ENCODE measurements at places on chromosomes 5 and 9.
A peak's percentile ranks its signal among the peaks of the same experiment; 100 is the strongest.

- DNase-seq, result no peak
Observed at GRCh38 chr9:98954244-98954610, 10.5 kb downstream of the COL15A1 start.

GRCh38 chr5:77076961-77077828 lies 9.9 kb downstream of the ZBED3 start:
- peak; percentile 77 for DNase-seq

DNA sequence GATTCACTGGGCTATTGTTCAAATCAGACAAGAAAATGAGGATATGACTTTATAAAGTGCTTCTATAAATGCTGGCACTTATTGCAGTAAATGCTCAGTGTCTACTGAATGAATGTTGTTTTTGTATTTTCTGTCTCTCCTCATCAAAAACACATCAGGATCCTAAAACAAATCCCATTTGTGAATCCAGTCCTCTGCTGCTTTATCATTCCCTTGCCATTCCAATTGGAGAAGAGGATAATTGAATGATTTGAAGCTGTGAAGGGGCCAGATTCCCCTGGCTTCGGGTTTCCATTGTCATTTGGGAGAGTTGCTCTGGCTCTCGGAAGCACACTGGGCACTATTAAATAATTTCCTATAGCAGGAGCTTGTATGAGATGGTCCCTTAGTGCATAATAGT lies 666.8 kb downstream of the ACTL7B start:
- no peak for DNase-seq

DNA sequence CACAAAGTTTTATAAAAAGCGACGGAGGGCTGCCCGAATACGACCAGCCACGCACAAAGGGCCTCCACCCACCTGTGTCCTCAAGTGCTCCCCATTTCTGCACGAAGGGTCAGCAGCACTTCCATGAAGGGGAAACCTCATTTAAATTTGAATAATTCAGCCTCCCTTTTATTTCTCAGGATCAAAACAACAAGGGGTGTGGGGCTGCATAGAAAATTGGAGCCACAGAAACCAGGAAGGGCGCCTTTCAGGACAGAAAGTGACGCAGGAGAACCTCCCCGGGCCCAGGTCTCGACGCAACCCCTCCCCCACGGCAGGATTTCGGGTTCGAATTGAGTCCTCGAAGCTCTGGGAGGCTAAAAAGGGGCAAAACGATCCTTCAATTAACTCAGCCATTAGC lies 2.1 kb downstream of the NRARP start:
- no peak for DNase-seq

DNA sequence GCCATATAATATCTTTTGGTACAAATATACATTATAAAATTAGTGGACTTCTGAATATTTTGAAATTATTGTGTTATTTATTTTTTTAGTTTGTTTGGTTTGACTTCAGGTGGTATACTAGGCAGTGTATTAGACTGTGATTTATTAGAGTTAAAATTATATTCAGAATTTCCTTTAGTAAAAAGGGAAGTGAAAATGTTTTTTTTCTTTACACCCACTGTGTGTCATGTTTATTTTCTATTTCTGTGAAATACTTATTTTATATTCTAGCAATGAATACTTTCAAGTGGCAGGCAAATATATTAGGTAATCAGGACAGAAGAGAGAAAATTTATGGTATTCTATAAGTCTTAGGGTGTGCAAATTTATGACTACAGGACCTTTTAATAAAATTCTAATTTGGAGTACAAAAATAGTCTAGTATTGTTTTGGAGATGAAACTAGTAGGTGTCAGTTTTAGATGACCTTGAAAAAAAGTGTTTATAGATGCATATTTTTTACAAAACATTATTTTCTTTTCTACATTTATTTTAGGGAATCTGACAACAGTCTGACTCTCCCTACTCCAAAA lies 8.8 kb downstream of the CSNK1G3 start:
- no peak for DNase-seq

DNA sequence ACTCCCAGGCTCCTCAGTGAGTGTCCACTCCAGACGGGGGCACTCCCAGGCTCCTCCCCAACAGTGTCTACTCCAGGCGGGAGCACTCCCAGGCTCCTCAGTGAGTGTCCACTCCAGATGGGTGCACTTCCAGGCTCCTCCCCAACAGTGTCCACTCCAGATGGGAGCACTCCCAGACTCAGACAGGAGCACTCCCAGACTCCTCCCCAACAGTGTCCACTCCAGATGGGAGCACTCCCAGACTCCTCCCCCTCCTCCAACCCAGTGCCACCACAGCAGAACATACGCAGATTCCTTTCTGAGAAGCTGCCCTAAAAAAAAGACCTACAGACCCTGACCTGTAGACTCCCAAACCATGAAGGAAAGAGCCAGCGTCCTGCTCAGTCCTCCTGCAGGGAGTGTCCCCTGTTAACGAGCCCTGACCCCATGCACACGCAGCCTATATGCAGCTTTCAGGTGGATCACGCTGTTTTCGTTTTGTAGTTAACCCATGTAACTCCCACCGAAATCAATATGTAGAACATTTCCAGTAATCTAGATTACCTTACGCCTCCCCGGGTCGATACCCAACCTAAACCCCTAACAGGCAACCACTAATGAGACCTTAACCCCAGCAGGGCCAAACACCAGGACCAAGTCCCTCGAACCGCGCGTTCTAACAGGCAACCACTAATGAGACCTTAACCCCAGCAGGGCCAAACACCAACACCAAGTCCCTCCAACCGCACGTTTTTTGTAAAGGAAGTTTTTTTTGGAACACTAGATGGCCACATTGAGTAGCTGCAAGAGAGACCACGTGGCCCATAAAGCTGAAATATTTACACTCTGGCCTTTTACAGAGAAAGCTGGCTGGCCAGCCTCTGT lies 15.7 kb downstream of the PNPLA7 start:
- peak; percentile 67 for DNase-seq

- DNase-seq, result no peak
Observed at GRCh38 chr5:62714296-62714695, 135.7 kb downstream of the LRRC70 start.

DNA sequence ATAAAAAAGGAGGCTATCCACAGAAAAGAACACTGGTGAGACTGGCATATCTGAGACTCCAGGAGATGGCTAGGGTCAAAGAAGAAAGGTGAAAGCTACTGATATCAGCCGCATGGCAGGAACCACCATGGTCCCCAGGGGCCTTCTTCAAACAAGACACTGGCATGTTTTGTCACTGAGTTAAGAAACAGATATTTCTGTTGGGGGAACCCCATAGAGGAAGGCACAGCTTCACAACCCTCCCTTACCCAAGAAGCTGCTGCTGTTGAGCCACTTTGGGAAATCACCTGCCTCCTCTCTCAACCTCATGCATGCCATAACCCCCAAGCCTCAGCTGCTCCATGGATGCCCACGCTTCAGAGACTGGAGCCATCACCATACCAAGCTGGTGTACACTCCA lies 13.3 kb upstream of the BTNL3 start:
- no peak for DNase-seq

DNA sequence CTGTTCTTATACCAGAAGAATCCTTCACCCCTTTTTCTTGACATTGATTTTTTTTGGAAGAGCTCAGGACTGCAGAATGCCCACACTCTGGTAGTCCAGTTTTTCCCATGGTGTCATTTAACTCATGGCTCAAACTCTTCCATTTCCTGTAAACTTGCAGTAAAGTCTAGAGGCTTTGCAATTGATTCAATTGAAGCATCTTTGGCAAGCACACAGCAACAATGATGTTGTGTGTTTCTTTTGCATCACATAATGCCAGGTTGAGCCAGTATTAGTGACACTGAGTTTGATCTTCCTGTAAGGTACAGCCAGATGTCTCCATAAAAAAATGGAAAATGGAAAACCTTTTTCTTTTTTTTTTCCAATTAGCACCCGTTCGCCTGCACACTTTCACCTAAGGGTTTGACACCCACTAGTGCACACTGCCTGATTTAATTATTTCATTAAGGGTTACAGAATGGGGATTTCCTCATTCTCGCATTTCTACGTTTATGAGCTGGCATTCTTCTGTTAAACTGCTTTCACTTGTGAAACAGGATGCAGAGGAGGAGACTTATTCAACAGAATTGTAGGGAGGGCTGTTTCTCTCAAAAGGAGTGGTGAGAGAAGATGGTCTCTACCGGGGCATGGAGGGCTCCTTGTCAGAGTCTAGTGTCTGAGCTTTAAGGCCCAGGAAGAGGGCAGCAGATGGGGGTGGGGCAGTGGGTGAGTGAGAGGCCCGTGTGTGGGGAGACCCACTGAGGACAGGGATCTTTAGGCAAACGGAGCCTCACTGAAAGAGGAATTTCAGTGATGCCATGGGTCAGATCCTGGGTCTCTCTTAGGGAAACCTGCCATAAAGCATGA lies 2.2 kb upstream of the S1PR3 start:
- DNase-seq, result peak; percentile 88

DNA sequence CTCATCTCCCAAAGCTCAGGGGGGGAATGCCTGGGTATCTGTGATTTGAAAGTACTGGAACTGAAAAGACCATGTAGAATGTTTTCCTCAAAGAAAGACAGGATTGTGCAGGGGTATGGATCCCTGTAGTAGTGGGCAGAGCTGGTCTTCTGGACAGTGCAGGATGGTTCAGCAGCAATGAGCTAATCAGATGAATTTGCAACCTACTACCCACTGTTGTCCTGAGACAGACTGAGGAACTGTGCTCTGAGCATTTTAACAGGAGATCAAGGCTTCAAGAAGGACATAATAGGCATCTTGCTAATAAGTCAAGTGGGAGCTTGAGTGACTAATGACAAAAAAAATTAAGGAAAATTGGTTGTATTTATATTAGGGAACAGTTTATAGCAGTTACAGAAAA lies 61.7 kb downstream of the FYB1 start:
- DNase-seq, result no peak

DNA sequence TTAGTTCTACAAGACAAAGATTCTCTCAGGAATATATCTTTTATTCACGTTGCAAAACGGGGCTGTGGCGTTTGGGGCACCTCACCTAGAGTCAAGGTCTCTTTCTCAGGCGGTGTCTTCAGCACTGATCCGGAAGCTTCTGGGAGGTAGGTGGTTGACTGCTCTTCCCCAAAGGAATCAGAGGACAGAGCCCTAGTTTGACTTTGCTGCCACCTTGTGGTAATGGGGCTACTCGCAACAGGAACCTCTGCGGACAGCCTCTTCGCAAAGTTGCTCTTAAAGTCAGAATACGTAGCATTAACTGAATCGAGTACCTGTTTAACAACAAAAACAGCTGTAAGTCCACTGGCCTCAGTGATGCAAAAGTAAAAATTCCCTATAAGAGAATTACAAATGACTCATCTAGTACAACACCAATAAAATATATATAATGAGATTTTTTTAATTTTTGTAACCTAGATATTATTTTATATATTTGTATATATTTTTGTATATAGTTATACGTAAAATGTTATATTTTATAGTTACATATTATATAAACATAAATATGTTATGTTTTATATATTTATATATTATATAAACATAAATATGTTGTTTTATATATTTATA lies 13.3 kb upstream of the GPX8 start:
- peak; percentile 78 for DNase-seq

- no peak for DNase-seq
Observed at GRCh38 chr9:108271236-108271635, 584.5 kb downstream of the ACTL7B start.

DNA sequence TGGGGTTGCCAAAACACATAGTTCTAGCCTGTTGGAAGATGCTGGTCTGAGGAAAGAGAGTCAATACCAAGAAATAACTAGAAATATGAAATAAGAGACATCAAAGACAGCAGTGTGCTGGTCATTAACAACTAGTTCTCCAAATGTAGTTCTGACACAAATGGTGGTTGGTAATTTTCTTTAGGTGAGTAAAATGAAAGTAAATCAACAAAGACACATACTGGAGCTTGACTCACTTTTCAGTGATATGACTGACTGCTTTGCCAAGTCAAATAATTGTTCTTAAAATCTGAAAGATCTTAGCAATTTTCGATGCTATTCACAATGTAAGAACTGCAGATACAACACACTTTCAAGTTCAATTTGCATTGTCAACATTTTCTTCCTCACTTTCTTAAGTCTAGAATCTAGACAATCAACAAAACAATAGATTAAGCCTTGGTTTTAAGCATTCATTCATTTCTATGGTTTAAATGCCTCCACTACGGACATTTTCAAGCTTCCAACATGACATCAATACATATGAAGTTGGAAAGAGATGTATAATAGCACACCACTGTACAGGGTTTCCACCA lies 166.8 kb upstream of the MAP3K1 start:
- DNase-seq, result no peak

GRCh38 chr9:81833563-81834345 lies 94.5 kb upstream of the SPATA31D4 start:
- DNase-seq, result peak; percentile 46

DNA sequence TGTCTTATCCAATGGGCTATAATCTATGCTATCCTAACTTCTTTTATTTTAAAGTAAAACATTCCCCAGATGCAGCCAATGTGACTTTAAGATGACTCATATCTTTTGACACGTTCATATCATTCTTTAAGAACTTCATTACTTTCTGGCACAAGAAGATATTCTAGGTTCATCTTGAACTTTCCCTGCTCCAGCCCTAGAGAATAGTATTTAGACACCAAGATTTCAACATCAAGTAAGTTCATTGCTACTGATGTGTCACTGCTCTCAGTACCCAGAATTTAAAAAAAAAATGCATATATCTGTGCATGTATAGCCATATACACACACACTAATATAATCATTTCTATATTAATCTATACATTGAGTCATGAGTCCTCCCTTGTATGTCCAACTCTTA lies 175.2 kb downstream of the SAXO1 start:
- peak; percentile 90 for DNase-seq

- peak; percentile 50 for DNase-seq
Observed at GRCh38 chr9:618478-618877, 223.0 kb upstream of the DMRT1 start.

DNA sequence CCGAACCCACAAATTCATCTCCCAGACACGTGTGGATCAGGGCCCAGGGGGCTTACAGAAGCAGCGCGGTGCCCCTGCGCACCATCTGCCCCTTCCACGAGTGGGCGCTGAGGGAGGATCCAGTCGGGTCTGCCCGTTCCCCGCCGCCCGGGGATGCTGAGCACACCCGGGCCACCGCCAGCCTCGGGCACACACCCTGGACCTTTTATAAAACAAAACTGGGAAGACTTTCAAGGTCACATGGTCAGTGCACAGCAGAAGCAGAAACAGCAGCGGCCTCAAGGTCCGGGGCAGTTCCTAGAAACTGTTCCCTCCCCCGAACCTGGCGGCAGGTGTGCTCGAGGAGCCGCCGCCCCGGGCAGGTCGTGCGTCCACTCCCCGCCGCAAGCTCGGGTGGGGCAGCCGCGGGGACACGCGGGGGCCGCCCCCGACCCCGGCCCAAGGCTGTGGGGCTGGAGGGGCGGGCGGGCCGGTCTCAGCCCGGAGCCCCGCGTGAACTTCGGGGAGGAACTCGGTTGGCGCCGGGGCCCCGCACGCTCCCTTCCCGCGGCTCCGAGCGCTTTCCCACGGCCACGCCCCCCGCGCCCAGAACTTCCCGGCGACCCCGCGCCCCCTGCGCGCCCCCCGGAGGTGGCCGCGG lies 633 bp upstream of the PPP1R26 start:
- DNase-seq, result no peak

- DNase-seq, result no peak
Observed at GRCh38 chr5:176904276-176904675, 5.1 kb upstream of the HK3 start.

Measured in iris pigment epithelial cell (primary cell).